ENCODE measurements at places on chromosomes 13 and 19.

DNA sequence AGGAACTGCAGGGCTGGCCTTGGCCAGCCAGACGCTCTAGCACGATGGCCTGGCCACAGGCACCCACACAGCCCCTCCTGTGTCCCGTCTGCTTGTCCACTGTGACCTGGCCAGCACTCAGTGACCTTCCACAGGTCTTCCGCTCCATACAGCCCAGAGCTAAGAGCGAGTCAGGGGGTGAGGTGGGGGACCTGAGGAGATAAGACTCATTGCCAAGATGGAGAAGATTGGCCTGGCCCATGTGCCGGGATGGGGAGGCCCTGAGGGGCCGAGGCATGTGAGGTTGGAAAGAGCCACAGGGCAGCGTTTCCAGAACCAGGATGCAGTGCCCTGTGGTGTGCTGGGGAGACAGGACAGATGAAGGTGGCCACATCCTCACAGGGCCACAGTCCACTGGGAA, 10.2 kb upstream of the SLC7A9 start:
- DNase-seq, result no peak

DNA sequence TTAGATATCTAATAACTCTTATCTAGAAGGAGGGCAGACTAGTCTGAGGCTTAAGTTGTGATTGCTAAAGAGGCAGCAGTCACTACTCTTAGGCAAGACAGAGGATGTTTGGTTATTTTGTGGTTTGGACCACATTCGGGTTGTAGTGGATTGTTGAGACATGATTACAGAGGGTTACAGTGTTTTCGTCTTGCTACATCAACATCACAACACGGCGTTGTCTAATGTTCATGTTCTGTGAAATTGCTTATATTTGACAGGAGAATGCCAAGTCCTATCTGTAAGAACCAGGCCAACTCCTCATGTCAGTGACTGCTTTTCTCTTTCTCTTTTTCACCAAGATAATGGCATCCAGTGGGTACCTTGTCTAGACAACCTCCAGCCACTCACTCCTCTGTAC, 16.8 kb upstream of the TM9SF2 start:
- DNase-seq, result no peak

DNA sequence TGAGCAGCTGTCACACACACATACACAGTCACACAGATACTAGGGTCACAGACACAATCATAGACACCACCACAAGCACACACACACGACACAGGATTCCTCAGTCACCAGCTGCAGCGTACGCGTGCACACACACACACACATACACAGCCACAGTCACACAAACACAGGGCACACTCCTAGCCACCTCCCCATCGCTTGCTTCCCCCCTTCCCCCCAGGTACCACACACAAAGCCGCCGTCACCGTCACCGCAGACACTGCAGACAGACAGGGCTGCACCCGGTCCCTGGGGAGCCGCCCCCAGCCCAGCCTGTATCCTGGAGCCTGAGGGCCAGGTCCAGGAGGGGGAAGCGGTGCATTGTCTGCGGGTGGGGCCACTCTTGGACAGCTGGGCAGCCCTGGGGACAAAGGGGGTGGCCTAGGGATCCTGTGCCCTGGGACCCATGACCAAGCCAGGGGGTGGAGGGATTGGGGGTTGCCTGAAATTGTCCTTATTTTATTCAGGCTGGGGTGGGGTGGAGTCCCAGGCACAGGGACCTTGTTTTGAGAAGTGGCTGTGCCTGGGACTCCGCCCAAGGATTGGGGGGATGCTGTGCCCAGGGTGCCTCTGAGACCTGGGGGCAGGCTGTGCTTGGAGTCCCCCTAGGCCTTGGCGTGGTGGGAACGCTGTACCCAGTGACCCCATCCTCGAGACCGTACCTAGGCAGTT, 957 bp downstream of the NUMBL start:
- DNase-seq, result no peak

- no peak for DNase-seq
Measured at GRCh38 chr13:32042551-32042950, 11.0 kb downstream of the FRY start.

GRCh38 chr13:106986687-106987426, 418.9 kb upstream of the ARGLU1 start:
- no peak for DNase-seq
